Left kidney (tissue), 8 donors: ENCODE measurements at places on chromosomes 13 and 19. TPM values are rescaled to one million over a fixed set of nuclear protein-coding genes. Genes with fewer than 3 reads are reported as not detected.

DNA sequence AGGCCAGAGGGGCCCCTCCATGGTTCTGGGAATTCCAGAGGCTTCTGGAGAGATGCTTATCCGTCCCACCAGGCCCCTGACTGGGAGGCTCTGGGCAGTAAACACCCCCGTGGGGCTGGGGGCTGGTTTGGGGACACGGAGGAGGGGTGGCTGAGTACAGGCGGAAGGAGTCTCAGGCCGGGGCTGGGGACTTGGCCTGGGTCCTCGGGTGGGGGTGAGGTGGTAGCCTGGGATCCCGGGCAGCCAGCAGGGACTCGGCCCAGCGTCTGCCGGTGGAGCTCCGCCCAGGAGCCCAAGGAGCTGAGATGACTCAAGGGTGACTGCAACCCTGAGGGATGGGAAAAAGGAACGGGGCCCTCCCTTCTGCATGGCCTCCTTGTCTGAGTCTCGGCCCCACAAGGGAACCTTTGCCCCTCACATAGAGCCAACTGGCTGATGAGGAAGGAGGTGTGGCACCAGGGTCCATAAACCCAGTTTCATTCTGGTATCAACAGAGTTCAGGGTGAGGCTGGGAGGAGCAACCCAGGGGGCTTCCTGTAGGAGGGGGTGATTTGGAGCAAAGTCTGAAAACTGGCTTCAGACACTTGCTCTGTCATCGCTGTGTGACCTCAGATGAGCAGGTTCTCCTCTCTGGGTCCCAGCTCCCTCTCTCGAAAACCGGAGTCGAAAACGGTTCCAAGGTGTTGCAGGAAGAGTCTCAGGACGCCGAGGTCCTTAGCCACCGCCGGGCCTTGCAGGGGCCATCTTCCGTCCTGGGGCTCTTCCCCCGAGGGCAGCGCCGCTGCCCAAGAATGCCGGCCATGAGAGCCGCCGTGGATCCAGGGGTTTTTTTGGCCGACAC is 809 bp downstream of the MISP start:
- DNase-seq = no peak

GRCh38 chr19:3149526-3150505 is 14.0 kb downstream of the GNA15 start:
- no peak for DNase-seq

DNA sequence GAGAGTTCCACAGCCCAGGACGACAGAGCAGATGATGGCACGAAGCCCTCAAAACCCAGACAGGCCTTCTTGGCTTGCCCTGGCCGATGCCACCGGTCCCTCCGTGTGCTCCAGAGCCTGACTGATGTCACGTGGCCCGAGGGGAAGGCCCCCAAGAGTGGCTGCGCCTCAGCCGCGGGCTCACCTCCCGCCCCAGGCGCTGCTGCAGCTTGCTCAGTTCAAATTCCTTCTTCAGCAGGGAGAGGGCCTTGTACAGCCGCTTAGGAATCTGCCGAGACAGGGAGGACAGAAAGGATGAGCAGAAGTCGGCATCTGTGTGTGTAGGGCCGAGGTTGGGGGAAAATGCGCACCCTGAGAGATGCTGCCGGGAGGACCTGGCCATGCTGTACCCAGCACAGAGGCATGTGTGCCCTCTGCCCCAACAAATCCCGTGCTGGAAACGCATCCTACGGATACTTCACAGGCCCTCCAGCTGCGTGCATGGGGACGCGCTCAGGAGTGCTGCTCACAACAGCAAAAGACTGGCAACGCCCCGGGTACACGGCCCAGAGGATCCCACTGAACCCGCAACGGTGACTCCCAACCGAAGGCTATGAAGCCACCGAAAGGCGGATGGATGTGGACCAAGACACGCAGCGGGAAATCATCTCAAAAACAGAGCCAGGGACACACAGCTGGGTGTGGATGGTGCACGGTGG is 12.9 kb downstream of the LONP1 start:
- DNase-seq = no peak

GRCh38 chr19:45729800-45730290 is 851 bp downstream of the FBXO46 start:
- no peak for DNase-seq

GRCh38 chr19:37220383-37220782 is 2.4 kb downstream of the ZNF383 start:
- DNase-seq = no peak

Gene DIAPH3
- polyA plus RNA-seq = 16.9 TPM

Gene ERVK3-1
- 58.1 TPM for polyA plus RNA-seq

Gene PABPC3
- polyA plus RNA-seq = 1.7 TPM
